ENCODE measurements at places on chromosomes 4 and X. TPM values are rescaled to one million over a fixed set of nuclear protein-coding genes. Genes with fewer than 3 reads are reported as not detected.
A peak's percentile ranks its signal among the peaks of the same experiment; 100 is the strongest.

Gene CPLX1
- total RNA-seq: 5.6 TPM

Gene SSX3
- not detected for total RNA-seq

Gene LGI2
- total RNA-seq: 1.1 TPM

Gene SPATA18
- total RNA-seq: 17.0 TPM

Gene HTRA3
- total RNA-seq: 0.52 TPM

Gene TSPAN6
- 99.3 TPM for total RNA-seq

DNA sequence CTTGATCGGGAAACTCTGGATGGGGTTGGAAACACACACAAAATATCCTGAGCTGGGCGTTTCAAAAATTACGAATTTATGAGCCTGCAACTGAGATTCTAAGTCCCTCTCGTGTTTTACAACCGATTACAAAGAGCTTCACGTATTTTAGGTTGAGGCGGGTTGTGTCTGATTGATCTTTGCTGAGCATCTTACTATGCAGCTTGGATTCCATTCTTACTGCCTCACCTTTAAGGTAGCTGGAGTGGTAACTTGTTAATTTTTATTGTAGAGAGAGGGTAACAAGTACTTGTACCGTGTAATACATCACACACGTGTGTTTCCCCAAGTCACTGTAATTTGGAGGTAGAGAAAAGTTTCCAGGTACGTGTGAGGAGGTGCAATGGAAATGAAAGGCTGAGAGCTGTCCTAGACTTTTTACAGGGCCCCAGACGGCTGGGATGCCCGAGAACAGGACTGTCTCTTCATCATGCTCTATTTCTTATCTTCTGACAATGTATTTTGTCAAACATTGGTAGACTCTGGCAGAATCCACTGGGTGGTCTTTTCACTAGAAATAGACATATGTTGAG is 97.8 kb upstream of the TENM3 start:
- no peak for DNase-seq
- no peaks in the 10 kb centered on the region for H3K36me3 ChIP-seq
- H3K27me3 ChIP-seq: peaks cover 47% of the 10 kb centered on the region
- peaks cover 34% of the 10 kb centered on the region for H3K4me1 ChIP-seq

DNA sequence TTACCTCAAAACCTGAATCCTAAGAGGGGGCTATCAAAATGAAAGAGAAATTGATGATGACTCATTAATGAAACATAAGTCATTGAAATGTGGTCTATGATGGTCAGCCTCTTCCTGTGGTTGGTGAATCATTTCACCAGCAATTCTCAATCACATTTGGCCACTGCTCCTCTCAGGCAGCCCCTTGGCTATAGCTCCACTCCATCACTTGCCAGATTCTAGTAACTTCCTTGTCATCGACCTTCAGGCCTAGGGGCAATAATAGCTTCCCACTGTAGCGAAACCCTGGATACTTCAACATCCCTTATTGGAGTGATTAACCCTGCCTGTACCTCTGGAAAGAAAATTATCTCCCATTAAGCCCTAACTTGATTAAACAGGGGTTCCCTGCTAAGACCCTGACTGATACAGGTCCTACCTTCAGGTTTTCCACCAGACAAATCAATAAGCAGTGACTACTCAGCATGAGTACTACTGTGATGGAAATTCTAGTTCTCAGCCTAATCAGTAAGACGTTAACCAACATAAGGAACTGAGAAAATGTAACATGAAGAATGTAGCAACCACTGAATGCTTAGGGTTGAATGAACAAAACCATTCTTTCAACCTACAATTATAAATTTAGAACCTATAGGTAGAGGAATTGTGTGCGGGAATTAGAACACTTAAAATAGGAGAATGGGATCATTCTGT is 30.4 kb downstream of the ADH7 start:
- H3K4me1 ChIP-seq: peaks cover 13% of the 10 kb centered on the region
- H3K4me3 ChIP-seq: no peak overlapping the region
- H3K27me3 ChIP-seq: peaks cover 10% of the 10 kb centered on the region
- DNase-seq: no peak

GRCh38 chr4:112706840-112707207 is 69.9 kb downstream of the LARP7 start:
- H3K4me1 ChIP-seq: peaks cover 13% of the 10 kb centered on the region
- H3K36me3 ChIP-seq: no peaks in the 10 kb centered on the region
- H3K4me3 ChIP-seq: peak overlapping the region; percentile 95
- peaks cover 63% of the 10 kb centered on the region for H3K27me3 ChIP-seq
- DNase-seq: no peak

GRCh38 chr4:187726485-187726884 is 269.1 kb upstream of the ZFP42 start:
- no peaks in the 10 kb centered on the region for H3K27me3 ChIP-seq
- H3K27ac ChIP-seq: no peak overlapping the region
- no peaks in the 10 kb centered on the region for H3K36me3 ChIP-seq
- no peaks in the 10 kb centered on the region for H3K4me1 ChIP-seq

DNA sequence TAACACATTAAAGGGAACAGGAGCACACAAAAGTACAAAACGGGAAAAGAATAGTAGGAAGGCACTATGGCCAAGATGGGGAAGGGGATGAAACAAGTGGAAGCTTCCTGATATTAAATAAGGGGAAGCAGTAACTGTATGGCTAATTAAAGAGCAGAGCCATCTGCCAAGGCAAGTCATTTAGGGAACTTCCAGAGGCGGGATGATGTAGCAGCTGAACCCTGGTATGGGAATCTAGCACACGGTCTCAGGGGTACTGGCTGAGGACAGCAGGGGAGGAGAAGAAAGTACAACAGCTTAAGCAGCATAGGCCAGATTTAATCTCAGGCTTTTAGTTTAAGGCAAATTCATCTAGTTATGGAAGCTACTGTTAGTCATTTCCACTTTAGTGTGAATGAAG is 59.1 kb downstream of the IGFBP7 start:
- H3K27me3 ChIP-seq: no peaks in the 10 kb centered on the region
- no peak overlapping the region for H3K4me3 ChIP-seq
- peaks cover 13% of the 10 kb centered on the region for H3K36me3 ChIP-seq
- peaks cover 6% of the 10 kb centered on the region for H3K4me1 ChIP-seq
- DNase-seq: no peak

DNA sequence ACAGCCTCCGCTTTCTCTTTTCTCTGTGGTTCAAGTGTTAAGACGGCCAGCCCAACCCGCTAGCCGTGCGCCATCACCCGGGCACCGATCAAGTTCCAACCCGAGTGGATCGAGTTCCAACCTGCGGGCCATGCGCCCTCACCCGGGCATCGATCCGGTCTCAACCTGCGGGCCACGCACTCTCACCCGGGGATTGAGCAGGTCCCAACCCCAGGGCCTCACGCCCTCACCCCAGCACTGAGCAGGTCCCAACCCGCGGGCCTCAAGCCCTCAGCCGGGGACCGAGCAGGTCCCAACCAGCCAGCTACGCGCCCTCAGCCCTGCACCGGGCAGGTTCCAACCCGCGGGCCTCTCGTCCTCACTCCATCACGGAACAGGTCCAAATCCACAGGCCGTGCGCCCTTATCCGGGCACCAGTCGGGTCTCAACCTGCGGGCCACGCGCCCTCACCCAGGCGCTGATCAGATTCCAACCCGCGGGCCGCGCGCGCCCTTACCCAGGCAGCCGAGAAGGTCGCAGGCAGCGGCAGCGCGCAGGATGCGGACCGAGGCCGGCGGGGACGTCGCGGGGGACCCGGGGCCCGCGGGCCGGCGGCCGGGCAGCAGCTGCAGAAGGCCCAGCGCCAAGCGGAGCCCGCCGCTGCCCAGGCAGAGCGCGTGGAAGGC is 443 bp downstream of the GPR143 start:
- H3K4me1 ChIP-seq: no peaks in the 10 kb centered on the region
- H3K36me3 ChIP-seq: no peaks in the 10 kb centered on the region
- no peak overlapping the region for H3K27ac ChIP-seq
- no peak for DNase-seq
- H3K4me3 ChIP-seq: peak overlapping the region; percentile 44

GRCh38 chr4:85571008-85571407 is 96.1 kb downstream of the ARHGAP24 start:
- no peak overlapping the region for H3K4me3 ChIP-seq
- DNase-seq: no peak
- no peaks in the 10 kb centered on the region for H3K4me1 ChIP-seq
- H3K36me3 ChIP-seq: no peaks in the 10 kb centered on the region
- H3K27ac ChIP-seq: no peak overlapping the region
- no peaks in the 10 kb centered on the region for H3K27me3 ChIP-seq

DNA sequence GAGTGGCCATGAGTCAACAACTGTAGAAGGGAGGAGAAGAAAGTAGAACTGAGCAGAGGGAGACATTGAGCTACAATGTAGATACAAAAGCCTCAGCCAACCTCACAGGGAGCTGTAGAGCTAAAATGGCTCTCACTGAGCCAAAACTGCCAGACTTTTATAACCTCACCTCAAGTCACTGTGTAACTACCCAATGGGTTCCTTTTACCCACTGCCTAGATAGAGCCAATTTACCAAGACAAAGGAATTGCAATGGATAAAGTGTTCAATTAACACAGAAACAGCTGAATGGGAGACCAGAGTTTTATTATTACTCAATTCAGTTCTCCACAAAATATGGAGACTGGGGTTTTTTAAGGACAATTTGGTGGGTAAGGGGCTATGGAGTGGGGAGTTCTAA is 938.9 kb upstream of the GRIA3 start:
- H3K27me3 ChIP-seq: no peaks in the 10 kb centered on the region
- H3K27ac ChIP-seq: no peak overlapping the region
- no peaks in the 10 kb centered on the region for H3K36me3 ChIP-seq
- no peak overlapping the region for H3K4me3 ChIP-seq
- no peak for DNase-seq
- H3K4me1 ChIP-seq: no peaks in the 10 kb centered on the region

GRCh38 chr4:7034262-7035081 is 8.7 kb upstream of the TADA2B start:
- H3K36me3 ChIP-seq: peaks cover 10% of the 10 kb centered on the region
- no peak overlapping the region for H3K4me3 ChIP-seq
- DNase-seq: no peak
- H3K4me1 ChIP-seq: peaks cover 3% of the 10 kb centered on the region

DNA sequence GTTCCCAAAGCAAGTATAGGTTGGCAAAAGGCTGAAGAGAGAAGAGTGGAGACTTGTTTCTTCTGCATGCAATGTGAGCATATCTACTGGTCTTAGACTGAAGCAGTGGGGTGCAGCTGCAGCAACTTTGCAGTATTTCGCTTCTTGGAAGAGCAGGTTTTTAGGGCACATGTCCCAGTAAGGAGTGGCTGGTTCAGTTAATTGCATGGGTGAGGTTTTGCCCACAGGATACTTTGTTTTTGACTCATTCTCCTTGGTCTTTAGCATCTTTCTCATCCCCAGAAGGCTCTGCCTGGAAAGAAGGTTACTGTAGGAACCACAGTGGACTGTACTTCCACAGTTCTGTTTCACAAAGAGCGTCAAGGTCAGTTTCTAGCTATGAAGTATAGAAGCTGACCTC is 68.0 kb upstream of the NR3C2 start:
- no peak overlapping the region for H3K27ac ChIP-seq
- no peaks in the 10 kb centered on the region for H3K4me1 ChIP-seq
- H3K27me3 ChIP-seq: no peaks in the 10 kb centered on the region
- DNase-seq: no peak
- H3K36me3 ChIP-seq: no peaks in the 10 kb centered on the region

DNA sequence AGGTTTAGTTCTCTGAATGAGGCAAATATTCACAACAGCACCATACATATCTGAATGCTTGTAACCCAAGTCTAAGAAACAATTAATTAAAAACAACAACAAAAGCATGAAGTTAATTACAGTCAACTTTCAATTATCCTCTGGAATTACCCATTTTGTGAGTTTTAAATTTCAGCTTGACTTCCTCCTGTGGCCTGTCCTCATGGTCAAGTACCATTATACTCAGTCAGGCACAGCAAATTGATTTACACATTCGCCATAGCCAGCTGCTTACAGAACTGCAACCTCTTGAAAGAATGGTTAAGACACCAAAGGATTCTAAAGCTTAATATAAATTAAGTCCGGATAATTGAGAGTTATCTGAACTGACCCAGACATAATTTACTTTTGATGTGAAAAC is 306.5 kb downstream of the CAMK2D start:
- no peak overlapping the region for H3K4me3 ChIP-seq
- no peaks in the 10 kb centered on the region for H3K27me3 ChIP-seq
- no peak for DNase-seq
- no peak overlapping the region for H3K27ac ChIP-seq
- peaks cover 8% of the 10 kb centered on the region for H3K4me1 ChIP-seq
- peaks cover 16% of the 10 kb centered on the region for H3K36me3 ChIP-seq

All from type B pancreatic cell (in vitro differentiated cells).